Stimulated activated naive CD4-positive, alpha-beta T cell treated with Interleukin-2 at 50 U/mL for 16 hours (primary cell): ENCODE measurements at places on chromosomes 1 and 21.
A peak's percentile ranks its signal among the peaks of the same experiment; 100 is the strongest.

DNA sequence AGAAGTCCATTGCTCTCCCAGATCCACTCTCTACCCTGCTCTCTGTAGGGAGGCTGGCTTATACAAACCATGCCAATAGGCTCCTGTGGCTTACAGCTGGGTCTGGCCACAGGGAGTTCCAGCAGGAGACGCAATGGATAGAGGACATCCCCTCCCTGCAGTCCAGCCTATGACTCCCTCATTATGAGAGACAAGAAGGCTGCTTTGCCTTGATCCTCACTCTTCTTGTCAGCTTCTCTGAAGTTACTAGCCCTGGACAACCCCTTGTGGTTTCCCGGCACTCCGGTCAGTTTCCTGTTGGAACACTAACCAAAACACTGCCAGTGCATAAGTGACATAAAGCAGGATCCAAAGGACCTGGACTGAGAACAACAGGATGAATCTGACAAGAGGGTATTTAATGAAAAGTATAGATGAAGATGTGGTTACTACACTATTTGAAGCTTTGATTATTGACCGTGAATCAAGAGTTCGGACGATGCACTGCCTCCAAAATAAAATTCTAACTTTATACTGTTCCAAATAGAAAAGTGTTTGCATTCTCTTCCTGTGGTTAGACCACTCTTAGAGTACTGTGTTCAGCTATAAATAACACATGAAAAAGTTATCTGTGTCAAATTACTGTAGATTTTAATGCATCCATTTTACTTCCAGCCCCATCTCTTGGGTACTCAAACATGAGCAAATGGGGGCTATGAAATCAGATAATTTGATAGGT, 32.7 kb upstream of the ZNF326 start:
- DNase-seq: no peak

- DNase-seq: peak; percentile 84
Measured at GRCh38 chr1:18951818-18952391, 4.6 kb downstream of the IFFO2 start.

DNA sequence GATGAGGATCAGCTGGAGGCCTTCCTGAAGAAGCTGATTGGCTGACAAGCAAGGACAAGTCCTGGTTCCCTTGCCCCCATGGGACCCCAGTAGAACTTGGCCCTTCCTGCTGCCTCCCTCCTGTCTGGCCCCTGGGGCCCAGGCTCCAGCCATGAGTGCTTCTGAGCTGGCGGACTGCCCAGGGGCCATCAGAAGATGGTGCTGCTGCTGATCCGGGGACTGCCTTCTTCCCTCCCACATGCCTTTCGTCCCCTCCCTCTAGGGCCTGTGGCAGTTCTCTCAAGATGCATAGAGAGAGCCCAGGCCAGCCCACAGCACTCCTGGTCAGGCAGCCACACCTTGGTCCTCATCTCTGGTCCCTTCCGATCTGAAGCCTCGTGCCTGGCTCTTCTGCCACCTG, 57.9 kb upstream of the PRKACB start:
- no peak for DNase-seq

DNA sequence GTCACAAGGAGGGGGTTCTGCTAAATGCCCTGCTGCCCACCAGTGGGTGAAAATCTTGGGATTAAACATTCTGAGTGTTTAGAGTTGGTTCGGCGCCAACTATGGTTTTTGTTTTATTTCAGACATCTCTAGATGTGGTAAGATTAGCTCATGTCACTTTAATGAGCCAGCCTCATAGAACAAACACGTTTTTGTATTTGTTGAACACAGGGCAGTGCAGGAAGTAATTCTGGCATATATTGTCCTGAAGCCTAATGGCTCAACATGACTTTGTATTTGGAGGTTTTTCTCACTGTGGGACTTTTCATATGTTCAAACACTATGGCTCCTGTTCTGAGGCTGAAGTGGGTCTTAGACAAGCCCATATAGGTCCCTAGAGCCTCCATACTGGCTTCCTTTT, 107.8 kb downstream of the NGF start:
- DNase-seq: no peak

GRCh38 chr1:203354246-203354645, 3.3 kb upstream of the FMOD start:
- no peak for DNase-seq

- DNase-seq: no peak
Measured at GRCh38 chr21:44495611-44496563, 40.6 kb downstream of the LRRC3 start.

GRCh38 chr1:67973051-67973450, 77.4 kb downstream of the DIRAS3 start:
- no peak for DNase-seq

GRCh38 chr1:95117207-95118066, at the start of gene TLCD4:
TSS of gene TLCD4 (plus strand) at chr1:95117355. CDS start at chr1:95143902, 26,547 bp downstream.
- DNase-seq: peak; percentile 5

DNA sequence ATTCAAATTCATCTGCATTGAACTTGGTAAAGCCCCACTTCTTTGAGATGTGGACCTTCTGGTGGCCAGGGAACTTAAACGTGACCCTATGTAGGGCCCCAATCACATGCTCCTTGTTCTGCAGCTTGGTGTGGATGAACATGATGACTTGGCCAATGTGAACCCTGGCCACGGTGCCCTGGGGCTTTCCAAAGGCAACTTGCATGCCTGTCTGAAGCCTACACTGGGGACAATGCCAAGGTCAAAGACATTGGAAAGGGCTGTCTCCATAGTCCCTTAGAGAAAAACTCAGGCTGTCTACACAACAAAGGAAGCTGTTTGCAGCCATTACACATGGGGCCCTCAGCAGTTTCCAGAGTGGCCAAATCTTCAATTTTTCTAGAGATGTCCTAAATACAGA, 8.9 kb upstream of the VPS13D start:
- no peak for DNase-seq

DNA sequence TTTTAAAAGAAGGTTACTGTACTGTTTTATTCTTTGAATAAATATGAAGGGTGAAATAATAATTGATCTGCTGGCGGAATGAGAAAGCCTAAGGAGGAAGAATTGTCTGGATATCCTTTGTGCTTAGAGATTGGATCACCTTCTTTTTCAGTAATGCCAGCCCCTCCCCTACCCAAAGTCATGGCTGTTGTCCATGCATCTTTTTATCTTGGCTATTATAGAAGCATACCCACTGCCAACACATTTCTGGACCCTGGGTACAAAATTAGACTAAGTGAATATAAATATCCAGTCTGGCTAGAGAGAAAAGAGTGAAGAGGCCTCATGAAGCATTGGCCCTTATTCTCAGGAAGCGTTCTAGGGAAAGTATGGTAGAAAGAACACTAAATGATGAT, 28.1 kb downstream of the AK4 start:
- no peak for DNase-seq

GRCh38 chr1:229140119-229140396, 130.9 kb upstream of the RAB4A start:
- DNase-seq: no peak

- no peak for DNase-seq
Measured at GRCh38 chr1:246680696-246681130, 43.5 kb upstream of the SCCPDH start.

GRCh38 chr1:172254521-172255222, 165.8 kb upstream of the C1orf105 start:
- no peak for DNase-seq

DNA sequence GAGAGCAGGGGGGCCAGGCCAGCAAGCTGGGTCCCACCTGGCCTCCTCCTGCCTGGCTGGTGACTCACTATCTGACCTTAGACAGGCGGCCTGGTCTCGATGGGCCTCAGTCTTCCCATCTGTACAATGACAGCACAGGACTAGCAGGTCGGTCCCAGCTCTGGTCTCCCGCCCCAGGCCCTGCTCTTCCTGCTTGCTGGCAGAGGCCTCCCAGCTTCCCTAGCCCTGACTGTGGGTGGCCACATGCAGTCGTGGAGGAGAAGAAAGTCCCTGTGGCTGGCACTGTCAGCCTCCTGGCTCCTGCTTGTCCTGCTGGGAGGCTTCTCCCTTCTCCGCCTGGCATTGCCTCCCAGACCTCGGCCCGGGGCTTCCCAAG, 817 bp downstream of the EXTL1 start:
- DNase-seq: no peak

- no peak for DNase-seq
Measured at GRCh38 chr21:36073181-36073580, 3.4 kb downstream of the CBR1 start.
